ENCODE measurements at places on chromosomes 16 and 17.
A peak's percentile ranks its signal among the peaks of the same experiment; 100 is the strongest.

GRCh38 chr16:10480151-10480550, 94.3 kb downstream of the ATF7IP2 start:
- DNase-seq = no peak

DNA sequence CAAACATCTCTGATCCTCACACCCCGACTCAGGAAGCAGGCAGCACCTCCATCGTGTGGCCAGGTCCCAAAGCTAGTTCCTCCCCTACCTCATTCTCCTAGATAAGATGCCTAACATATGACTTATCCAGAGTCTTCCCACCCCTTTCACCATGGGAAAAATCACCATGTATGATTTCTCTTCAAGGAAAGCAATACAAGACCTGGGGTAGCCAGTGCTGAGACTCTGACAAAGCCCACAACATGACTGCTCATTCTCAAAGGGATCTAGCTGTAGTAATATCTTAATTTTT, 45.1 kb downstream of the CMTM4 start:
- no peak for DNase-seq

DNA sequence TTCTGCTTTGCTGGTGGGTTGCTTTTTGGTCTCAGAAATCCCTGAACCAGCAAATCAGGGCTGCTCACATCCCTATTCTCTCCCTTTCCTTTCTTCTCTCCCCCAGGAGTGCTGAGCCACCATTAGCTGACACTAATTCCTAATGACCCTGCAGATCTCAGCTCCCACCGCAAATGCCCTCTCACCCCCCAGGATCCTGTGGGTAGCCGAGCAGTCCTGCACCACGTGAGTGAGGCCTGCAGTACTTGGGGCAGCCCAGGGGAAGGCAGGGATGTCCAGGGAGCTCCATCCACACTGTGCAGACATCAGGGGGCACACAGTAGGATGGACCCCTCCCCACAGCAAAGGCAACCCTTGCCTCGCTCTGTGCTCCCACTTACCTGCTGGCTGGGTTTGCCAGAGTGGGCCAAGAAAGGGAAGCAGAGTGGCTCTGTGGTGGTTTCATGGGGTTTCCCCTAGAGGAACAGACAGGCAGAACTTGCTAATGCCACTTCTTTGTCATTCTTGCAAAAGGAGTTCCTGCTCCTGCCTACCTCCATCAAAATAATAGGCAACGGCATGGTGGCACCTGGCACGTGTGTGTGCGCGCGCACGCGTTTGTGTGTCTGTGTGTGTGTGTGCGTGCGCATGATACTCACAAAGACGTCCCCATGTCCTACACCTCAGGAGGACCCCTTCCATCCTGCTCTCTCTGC, 135.6 kb downstream of the GAS7 start:
- peak; percentile 49 for DNase-seq

- DNase-seq = no peak
Measured at GRCh38 chr17:57365420-57365819, 109.1 kb downstream of the MSI2 start.

- DNase-seq = no peak
Measured at GRCh38 chr17:74746376-74746775, 2.1 kb upstream of the NHERF1 start.

- DNase-seq = no peak
Measured at GRCh38 chr16:4290236-4290830, 17.5 kb upstream of the TFAP4 start.

- DNase-seq = no peak
Measured at GRCh38 chr17:42387661-42388380, 421 bp downstream of the STAT3 start.

GRCh38 chr17:72118335-72119076, 2.3 kb upstream of the SOX9 start:
- peak; percentile 67 for DNase-seq

DNA sequence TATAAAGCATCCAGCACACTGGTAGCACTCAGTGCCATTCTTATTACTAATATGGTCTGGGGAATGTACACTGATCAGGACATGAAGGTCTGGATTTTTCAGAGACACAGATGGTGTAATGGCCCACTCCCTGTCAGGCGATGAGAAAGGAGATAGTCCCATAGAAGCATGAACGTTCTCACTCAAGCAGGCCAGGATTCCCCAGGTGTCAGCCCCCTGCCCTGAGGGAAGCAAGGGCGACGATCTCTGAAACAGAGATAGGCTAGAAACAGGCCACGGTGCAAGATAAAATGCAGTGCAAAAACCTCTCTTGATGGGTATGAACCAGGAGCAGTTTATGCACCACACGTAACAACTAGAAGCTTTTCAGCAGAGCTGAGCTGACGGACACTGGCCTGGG, 10.6 kb downstream of the PRPSAP1 start:
- DNase-seq = no peak

DNA sequence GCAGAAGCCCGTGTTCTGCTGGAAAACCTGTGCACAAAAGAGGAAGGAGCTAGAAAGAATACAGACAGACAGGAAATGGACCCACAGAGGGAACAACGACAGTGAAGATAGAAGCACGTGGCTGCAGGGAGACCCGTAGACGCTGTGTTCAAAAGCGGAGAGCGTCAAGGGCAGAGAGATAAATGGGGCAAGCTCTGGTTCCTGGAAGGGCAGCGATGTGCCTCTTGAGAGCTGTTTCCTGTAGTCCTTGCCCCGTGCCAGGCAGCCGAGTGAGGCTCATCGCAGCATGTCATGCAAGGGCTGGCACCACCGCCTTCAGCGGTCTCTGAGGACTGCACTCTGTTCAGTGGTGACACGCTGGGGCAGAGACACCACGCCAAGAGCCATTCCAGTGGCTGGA, 43.6 kb upstream of the CACNG5 start:
- DNase-seq = no peak

DNA sequence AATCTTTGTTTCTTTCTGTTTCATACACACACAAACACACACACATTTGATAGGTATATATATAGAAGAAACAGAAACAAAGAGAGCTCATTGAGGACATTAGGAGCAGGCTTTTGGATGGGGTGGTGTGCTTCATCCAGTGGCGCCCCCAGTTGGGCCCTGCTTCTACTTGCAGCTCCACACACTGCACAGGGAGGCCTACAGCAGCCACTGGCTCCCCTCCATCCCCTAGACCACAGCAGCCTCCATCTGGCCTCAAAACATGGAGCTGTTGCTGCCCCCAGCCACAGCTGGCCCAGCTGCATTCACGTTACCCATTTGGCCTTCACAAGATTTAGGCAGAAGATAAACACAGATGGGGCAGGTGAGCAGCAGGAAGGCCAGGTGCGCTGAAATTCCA, 33.1 kb upstream of the NF1 start:
- DNase-seq = peak; percentile 9

DNA sequence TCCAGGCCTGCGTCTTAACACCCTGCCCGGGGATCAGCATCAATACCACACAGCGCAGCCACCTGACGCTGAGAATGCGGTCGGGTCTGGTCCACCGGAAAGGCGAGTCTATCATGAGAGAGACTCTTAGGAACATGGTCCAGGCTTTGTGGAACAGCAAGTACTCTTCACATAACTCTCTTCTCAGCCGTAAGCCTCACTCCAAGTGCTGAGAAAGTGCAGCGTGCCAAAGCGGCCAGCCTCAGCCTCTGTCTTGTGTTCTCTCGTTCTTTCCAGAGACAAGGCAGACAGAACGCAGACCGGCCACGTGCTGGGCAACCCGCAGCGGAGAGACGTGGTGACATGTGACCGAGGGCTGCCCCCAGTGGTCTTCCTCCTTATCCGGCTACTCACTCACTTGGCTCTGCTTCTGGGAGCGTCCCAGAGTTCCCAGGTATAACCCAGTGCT, 34.4 kb upstream of the ENDOV start:
- DNase-seq = no peak
